T follicular helper cell (primary cell): ENCODE measurements at places on chromosomes 4 and X.

- DNase-seq = no peak
Measured at GRCh38 chr4:189780391-189780790, 160.3 kb upstream of the FRG1 start.

GRCh38 chr4:1578251-1578773, 105.8 kb downstream of the FAM53A start:
- DNase-seq = no peak

- DNase-seq = no peak
Measured at GRCh38 chrX:12013211-12013618, 125.1 kb upstream of the FRMPD4 start.

- DNase-seq = no peak
Measured at GRCh38 chr4:161519611-161520010, 644.2 kb downstream of the FSTL5 start.

GRCh38 chrX:70166601-70167590, 10.4 kb upstream of the DGAT2L6 start:
- DNase-seq = no peak

- DNase-seq = no peak
Measured at GRCh38 chr4:54958236-54958635, 167.2 kb downstream of the KDR start.

- no peak for DNase-seq
Measured at GRCh38 chrX:50211510-50211909, 6.9 kb downstream of the CCNB3 start.

DNA sequence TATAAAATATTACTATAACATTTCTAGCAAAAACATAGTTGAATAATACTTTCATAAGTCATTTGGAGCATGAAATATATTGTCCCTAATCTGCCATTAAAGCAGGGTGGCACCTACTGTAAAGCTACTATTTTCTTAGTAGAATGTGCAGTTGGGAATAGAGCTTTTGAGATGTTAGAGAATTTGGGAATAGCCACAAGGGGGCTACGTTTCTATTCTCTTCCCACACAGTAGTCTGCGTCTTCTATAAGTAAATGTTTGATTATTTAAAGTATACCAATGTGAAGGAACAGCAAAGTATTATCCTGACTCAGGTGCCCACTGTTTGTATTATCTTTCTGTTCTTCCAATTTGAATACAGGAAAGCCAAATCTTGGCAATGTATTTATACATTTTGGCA, 323.2 kb upstream of the GIMD1 start:
- DNase-seq = no peak

DNA sequence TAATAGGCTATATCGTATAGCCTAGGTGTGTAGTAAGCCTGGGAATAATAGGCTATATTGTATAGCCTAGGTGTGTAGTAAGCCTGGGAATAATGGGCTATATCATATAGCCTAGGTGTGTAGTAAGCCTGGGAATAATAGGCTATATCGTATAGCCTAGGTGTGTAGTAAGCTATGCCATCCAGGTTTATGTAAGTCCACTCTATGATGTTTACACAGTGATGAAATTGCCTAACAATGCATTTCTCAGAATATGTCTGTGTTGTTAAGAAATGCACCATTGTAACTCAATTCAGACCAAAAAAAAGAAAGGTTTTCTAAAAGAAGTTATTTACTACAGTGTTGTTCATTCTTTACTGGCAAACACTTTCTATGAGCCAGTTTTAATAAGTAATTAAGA, 1387.2 kb downstream of the STIM2 start:
- no peak for DNase-seq

GRCh38 chrX:28552882-28553829, 34.1 kb upstream of the IL1RAPL1 start:
- no peak for DNase-seq

DNA sequence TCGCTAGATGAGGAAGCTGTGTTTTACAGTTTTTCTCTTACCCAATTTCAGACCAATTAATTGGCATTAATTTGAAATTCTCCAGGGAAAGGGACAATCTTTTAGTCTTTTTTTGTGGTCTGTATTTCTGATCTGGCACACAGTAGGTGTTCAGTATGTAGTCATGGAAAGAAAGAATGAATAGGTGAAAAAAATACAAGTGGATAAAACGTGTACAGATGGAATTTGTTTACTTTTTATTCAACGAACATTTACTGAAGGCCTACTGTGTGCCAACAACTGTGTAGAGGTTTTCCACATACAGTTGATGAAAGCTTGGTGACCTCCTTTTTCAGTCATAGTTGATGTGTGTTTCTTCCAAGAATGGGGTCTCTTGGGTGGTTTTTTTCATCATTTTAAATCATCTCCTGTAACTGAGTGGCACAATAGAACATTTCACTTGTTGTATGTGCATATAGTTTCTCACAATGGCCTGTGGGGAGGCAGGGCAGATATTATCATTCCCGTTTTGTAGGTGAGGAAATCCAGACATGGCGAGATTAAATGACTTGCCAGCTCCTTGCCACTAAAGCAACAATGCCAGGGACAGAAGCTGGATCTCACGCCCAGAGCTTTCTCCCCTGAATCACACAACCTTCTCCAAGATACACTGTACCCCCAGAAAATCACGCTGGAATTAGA, 102.4 kb downstream of the CEP135 start:
- DNase-seq = no peak

- DNase-seq = no peak
Measured at GRCh38 chr4:7587433-7588405, 153.0 kb upstream of the PSAPL1 start.

GRCh38 chr4:53994382-53995102, 69.9 kb downstream of the CHIC2 start:
- no peak for DNase-seq

DNA sequence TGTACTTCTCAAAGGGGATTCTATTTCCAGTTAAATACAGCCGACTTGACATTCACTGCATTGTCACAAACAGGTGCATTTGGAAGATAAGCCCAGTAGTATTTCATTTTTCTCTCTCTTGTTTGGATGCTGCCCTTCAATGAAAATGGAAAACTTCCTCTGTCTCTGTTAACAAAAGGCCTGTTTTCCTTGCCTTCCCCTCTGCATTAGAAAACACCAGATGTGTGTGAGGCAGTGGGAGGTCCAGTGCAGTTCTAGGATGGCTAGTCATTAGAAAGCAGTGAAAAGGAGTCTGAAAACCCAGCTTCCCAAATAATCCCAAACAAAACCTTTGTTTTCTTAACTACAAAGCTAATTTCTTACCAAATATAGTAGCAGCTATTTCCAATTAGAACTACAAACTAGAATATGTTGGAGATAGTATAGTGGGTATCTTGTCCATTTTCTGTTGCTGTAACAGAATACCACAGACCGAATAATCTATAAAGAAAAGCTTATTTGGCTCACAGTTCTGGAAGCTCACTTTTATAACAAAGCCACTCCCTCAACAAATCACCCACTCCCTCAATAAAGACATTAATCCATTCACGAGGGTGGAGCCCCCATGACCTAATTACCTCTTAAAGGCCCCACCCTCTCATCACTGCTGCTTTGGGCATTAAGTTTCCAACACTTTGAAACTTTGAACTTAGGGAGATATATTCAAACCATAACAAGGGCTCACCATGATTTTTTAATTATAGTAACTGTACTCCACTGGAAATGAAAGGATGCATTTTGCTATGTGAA, 452.1 kb upstream of the RPS6KA3 start:
- no peak for DNase-seq

DNA sequence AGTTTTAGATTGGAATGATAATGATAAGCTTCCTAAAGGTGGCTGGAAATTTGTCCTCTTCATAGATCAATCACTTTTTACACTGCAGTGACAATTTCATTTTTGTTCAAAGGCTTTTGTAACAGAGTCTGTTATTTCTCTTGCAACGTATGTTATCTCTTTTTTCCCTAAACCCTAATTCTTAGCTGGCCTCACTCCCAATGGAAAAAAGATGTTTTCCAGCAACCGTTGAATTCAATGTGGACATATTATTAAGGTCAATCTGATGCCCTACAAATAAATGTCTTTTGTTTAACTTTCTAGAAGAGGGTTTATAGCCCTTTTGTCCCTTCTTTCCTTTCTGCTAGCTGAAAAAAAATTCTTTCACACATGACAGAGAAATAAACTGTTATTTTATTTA, 192.7 kb upstream of the NWD2 start:
- DNase-seq = no peak

DNA sequence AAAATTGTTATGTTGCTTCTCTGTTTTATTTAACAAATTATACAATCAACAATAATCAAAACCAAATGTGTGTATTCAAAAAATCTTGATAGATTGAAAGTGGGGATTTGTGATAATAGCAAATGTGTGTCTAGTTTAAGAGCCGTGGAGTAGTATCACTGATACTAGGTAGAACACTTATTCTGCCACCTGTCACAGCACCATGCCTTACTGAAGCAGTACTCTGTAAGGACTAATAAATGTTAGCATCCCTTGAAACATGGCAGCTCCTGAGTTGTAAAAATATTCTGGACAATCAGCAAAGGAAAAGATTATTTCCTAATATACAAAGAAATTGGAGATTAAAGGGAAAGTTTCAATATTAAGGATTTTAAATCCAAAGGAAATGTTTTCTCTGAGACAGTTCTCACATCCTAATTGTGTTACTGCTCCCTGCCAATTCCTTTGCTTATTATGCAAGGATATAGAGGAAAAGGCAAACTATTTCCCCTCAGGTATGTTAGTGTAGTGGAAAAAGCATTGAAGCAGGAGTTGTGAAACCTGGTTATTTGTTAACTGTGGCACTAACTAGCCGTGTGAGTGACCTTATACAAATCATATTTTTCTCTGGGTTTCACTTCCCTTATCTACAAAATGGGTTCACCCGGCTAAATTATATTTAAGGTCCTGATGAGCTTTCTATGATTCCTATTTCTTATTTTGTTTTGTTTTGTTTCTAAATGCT, 303.1 kb downstream of the ARHGAP24 start:
- DNase-seq = no peak

GRCh38 chrX:123878252-123878721, 18.4 kb downstream of the XIAP start:
- no peak for DNase-seq

- no peak for DNase-seq
Measured at GRCh38 chr4:25578432-25578831, 77.2 kb upstream of the SLC34A2 start.

DNA sequence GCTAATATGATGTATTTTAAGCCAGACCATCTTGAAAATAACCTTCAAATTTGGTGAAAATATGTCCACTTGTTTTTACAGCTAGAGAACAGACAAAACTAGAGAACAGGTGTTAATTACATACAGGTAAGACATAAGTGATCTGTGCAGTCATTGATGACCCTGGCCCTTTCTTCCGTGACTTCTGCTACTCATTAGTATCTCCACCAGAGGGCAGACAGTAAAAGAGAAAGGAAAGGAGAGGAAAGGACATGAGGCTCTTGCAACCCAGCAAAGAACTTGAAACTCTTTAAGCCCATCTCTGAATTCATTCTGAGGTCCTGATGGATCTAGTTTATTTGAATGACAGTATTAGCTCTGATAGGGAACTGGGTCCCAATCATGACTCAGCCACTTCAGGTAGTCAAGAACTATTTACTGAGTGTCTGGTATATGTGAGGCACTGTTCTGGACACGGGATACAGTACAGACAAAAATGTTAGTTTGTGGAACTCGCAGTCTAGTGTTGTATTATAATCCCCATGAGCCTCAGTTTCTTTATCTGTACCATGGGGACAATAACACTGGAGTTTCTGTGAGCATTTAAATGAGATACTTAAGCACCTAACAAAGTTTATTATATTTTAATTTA, 121.0 kb upstream of the TEX13D start:
- DNase-seq = no peak

GRCh38 chrX:36909676-36910030, 98.5 kb upstream of the FAM47C start:
- no peak for DNase-seq

- no peak for DNase-seq
Measured at GRCh38 chr4:37157476-37158167, 86.9 kb upstream of the NWD2 start.

DNA sequence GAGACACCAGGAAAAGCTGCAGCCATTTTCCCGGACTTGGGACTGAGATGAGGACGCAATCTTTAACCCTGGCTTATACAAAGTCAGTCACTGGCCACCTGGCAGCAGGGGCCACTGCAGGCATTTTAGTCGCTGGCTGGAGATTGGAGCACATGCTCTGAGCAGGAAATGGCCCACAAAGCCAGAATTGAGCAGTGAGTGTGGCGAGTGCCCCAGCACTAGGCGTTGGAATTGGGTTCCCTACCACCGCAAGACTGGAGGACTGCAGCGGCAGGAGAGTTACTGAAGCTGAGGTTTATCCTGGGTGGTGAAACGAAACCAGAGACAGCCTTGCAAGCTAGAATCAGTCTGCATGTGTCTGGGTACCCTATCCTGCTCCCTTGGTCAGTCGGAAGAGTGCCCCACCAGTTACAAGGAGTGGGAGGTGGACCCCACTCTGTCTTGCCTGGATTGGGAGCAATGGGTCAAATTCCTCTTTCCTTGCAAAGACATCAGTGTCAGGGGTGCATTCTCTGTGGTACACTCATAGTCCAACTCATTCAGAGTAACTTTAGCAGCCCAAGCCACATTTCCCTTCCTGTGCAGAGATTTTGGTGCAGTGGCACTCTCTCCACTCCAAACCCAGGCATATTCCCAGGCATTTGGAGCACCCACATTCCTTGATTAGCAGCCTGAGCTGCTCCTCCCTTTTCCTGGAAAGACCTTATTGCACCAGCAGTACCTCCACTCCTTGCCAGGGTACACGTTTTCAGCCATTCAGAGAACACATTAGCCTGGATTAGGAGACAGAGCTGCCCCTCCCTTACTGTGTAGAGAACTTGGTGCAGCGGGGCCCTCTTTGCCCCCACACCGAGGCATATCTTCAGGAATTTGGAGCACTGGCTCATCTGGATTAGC, 36.7 kb upstream of the PLK4 start:
- no peak for DNase-seq

GRCh38 chr4:182717788-182718583, 199.2 kb downstream of the DCTD start:
- no peak for DNase-seq

DNA sequence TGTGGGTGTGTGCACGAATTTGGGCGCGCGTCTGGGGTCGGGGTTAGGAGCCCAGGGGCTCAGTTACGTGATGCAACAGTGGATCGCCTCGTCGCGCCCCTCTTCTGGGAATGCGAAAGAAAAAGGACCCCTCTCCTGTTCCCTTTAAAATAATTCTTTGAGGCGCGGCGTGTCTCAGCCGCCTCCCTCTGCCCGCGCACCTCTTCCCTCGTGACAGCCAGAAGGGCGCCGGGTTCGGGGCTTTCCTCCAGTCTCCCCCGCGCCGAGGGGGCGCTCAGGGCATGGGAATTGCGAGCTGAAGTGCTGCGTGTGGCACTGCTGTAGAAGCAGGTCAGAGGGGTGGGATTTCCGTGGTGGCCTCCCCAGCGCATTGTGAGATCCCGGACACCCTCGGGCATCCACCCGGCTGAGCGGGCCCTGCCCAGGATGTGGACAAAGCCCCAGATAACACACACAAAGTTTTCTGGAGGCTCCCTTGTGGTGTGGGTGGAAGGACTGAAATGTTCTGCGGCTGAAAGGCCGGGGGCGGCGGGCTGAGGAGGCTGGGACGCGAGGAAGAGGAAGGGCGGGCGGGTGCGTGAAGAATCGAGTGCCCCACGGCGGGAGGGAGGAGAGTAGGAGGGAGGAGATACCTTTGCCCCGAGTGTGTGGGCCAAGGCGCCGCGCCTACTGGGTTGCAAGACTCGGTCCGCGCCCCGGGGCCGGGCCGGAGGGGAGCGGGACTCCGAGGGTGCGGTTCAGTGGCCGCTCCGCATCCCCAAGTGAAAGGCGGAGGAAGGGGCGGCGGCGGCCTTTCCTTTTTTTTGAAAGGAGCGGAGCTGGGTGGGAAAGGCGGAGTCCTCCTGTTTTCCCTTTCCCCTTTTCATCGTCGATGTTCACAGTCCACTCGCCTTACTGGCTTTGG, 752 bp downstream of the SEPTIN11 start:
- peak; percentile 12 for DNase-seq

- no peak for DNase-seq
Measured at GRCh38 chrX:79138658-79139241, 5.7 kb upstream of the GPR174 start.
